ENCODE measurements at places on chromosomes 2 and 18.

DNA sequence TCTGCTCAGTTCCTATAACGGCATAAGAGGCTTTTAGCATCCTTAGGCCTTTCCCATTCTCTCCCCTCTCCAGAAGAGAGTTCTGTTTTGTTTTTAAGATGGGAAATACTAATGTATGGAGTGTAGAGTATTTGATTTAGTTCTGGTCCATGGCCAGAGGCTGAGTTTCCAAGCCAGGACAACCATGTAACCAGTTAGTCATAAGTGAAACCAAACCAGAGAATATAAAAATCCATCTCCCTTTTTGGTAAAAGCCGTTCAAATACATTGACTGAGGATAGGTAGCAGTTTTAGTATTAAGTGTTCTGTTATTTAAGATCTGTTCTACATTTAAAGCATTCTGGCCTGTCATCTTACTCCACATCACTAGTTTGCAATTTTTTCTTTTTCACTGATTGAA, 3.1 kb downstream of the PSMD1 start:
- no peak for DNase-seq

DNA sequence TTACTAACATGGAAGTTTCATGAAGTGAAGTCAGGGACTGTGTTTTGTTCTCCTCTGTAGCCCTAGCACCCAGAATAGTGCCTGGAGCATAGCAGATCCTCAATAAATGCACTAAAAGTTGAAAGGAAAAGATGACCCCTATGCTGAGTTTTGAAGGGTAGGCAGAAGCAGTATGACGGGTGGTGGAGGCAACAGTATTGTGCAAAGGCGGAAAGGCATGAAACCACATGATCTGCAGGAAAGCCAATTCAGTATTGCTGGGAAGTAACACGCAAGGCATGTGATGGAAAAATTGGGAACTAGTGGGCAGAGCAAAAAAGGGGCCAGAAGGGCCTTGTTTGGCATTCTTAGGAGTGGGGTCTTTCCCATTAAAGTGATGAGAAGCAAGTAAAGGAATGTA, 23.1 kb downstream of the DTNB start:
- no peak for DNase-seq

- DNase-seq = no peak
Measured at GRCh38 chr18:54830260-54830659, 2.0 kb downstream of the RAB27B start.

- no peak for DNase-seq
Measured at GRCh38 chr2:200360364-200360763, 53.9 kb downstream of the SPATS2L start.

- no peak for DNase-seq
Measured at GRCh38 chr2:43191947-43192516, 34.4 kb downstream of the ZFP36L2 start.

- DNase-seq = no peak
Measured at GRCh38 chr18:76399613-76400391, 95.2 kb downstream of the ZNF516 start.
